ENCODE measurements at places on chromosomes 6 and 20.
A peak's percentile ranks its signal among the peaks of the same experiment; 100 is the strongest.

- no peak for DNase-seq
Observed at GRCh38 chr6:2782356-2782708, 17.1 kb downstream of the WRNIP1 start.

DNA sequence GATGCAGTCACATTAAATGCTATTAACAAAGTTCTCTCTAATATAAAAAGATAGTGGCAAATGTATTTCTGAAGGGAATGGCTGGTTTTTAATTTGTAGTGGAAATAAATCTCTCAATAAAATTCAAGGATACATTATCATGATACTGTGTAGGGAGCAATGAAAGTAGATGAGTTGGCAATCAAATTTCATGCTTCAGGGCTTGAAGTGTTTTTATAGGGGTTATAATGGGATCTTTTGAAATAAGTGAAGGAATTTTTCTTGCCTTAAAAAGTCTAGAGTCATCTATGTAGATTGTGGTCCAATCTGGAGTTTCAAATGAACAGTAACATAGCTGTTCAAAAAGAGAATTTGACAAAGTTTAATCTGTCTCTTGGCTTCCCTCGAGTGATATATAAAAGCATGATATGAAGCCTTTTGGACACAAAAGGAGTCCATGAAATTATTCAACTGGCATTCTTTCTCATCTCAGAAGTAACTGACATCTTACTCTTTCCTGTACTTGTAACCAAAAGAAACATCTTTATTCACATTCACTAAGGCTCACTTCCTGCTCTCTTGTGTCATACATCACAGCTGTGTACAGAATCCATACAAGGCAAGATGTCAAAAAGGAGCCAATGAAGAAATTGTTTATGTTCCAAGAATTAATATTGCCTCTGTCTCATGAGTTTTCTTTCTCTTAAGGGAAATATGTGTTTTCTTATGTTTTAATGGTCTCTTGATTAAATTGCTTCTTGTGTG lies 591.0 kb upstream of the GJE1 start:
- DNase-seq, result no peak

DNA sequence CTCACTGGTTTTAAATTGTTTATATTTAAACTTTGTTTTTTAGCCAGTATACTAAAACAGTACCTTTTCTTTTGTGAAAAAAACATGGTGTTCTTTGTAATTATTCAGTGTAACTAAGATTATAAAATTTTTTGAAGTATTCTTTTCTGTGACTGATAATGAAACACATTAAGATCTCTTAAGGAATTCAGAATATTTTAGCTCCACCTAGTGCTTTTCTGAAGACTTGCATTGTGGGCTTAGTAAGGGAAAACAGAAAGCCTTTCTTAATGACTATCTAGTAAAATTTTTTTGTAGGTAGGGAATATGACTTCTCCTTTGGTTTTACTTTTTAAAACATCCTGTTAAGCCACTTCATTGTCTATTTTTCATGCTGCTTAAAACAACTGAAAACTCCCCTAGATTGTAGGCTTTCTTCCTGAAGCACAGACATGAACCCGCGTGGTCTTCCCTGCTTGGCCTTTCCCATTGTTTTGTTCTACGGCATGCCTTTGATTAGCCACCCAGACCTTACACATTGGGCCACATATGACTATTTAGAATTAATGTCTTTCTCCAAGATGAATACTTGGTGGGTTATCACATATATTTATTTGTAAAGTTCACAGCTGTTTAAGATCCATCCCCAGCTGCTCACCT lies 72.1 kb downstream of the AFDN start:
- DNase-seq, result no peak

GRCh38 chr6:20605061-20605460 lies 70.8 kb downstream of the CDKAL1 start:
- DNase-seq, result no peak

DNA sequence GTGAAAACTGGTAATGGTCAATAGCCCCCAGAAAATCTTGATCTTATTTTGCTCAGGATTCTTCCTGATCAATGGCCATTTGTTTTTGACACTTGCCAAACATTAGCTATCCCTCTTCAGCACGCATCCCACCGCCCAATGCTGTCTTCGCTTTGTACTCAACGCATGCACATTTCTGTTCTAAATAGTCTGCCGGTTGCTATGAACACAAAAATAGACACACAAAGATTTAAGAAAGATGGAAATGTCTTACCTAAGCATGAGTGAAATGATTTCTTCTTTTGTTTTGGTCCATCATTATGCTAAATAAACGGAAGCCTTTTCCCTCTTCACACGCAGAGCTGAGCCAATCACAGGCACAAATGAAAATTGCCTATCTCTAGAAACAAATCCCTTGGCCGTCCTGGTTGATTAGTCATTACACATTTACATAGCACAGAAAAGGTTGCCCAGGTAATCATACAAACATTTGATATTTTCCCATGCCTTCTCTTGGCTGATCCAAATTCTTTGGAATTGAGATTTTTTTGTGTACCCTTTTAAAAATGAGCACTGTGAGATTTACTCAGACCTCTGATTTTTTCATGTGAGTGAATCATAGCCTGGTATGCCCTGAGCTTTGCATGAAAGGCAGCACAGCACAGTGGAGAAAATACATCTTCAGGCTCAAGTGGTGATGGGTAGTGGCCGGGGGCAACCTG lies 70.5 kb upstream of the FAM184A start:
- no peak for DNase-seq

- DNase-seq, result no peak
Observed at GRCh38 chr6:156659822-156660198, 117.4 kb upstream of the ARID1B start.

DNA sequence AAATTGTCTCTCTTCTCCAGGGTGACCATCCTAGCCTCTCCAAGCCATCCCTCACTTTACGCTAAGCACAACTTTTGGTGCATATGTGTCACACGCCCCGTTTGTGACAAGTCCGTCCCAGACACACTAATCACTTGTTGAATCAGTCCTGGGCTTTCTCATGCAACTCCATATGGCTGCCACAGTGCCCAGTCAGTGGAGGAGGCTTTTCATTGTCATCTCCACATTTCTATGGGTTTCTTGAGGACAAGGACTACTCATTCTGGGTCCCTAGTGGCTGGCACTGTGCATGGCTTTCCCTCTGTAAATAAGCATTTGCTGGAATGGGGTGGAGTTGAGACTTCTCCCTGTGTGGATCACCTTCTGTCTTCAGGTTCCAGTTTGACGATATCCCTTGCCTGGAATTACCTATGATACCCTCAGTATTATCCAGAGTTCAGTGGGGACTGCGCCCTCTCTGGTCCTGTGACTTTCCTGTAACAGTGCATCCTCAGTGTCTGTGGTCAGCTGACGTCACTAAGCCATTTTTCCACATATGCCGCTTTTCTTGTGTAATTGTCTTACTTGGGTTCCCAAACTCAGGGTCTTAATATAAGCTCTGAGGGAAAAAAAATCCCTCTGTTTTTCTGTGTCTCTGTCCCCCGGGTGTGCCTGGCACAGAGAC lies 59.8 kb upstream of the MYL9 start:
- no peak for DNase-seq

- no peak for DNase-seq
Observed at GRCh38 chr20:10714236-10714975, 40.6 kb upstream of the JAG1 start.

- no peak for DNase-seq
Observed at GRCh38 chr6:131053546-131054240, 9.4 kb downstream of the EPB41L2 start.

- DNase-seq, result no peak
Observed at GRCh38 chr6:10725716-10726115, 2.8 kb downstream of the TMEM14C start.

DNA sequence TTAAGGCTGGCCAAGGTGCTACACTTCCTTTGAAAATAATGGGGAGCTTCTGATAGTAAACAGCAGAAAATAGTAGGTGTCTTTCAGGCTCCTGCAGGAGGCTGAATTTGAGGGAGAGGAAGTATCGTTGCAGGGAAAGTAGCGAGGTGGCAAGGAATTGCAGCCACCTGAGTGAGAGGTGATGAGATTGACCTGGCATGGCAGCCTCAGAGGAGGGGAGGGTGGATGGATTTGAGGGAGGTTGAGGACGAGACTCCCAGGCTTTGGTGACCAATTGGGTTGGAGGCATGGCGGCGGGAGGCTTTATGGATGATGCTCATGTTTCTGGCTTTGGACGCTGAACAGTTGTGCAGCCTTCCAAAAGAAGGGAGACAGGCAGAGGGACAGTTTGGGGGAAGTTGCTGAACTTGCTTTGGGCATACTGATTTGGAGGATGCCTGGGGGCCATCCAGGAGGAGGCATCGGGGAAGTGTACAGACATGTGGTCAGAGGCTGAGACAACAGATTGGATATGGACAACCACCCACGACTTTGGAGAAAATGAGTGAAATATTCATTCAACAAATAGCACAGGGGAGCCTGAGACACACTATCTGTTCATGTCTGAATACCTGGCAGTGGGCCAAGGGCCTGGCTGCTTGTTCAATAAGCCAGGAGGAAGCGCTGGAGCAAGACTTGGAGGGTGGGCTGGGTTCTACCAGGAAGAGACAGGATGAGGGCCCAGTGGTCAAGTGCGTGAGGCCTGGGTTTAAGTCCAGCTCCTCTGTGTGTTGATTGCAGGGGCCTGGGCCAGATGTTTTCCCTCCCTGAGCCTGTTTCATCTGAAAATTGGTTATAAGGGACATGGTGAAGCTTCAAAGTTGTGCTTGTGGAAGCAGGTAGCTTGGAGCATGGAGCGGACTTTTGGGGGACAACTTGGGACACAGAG lies 113.2 kb downstream of the CEBPB start:
- peak; percentile 72 for DNase-seq

DNA sequence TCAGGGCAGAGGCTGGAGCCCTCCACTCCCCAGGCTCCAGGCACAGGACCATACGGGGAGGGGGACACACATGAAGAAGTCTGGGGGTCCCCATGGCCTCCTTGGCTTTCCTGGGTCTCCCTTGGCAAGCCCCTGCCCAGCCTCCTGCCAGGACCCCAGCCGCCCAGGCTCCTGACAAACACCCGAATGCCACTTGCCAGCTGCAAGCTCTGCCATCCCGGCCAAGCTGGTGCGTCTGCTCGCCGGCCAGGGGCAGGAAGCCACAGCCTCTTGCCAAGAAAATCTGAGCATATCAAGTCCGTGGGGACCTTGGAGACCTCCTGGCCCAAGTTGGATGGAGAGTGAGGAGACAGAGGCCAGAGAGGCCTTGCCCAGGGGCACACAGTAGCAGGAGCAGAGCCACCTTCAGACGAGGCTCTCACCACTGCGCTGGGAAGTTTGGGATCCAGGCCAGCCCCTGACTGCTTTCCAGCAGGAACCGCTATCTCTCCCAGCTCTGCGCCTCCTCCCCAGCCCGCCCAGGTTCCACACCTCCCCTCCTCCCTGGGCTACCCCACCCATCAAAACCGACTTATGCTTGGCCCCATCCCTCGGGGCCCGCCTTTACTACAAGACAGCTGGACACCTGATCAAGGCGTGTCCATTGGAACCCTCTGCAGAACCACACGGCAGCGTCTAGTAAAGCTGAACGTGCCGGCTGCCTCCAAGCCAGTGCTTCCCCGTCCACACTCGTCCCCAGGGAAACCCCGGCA lies 80.2 kb downstream of the GRM4 start:
- no peak for DNase-seq

DNA sequence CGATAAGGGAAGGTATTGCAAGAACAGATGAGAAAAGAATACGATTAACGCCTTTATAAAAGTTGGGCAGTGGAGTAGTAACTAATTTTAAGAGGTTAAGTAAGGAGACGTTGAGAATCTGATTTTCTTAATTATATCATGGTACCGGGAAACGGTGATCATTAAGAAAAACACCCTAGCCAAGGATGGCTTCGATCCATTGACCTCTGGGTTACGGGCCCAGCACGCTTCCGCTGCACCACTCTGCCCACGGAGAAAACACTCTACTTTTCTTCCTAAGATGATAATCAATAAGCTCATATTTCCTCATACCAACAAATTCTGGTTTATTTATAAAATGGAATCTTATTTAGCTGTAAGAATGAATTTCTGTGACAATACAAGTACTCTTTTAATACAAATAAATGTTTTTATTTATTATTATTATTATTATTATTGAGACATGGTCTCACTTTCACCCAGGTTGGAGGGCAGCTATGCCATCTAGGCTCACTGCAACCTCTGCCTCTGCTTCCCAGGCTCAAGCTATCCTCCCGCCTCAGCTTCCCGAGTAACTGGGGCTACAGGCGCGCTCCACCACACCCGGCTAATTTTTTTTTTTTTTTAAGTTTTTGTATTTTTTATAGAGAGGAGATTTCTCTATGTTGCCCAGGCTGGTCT lies 8.3 kb downstream of the POM121L2 start:
- DNase-seq, result no peak

DNA sequence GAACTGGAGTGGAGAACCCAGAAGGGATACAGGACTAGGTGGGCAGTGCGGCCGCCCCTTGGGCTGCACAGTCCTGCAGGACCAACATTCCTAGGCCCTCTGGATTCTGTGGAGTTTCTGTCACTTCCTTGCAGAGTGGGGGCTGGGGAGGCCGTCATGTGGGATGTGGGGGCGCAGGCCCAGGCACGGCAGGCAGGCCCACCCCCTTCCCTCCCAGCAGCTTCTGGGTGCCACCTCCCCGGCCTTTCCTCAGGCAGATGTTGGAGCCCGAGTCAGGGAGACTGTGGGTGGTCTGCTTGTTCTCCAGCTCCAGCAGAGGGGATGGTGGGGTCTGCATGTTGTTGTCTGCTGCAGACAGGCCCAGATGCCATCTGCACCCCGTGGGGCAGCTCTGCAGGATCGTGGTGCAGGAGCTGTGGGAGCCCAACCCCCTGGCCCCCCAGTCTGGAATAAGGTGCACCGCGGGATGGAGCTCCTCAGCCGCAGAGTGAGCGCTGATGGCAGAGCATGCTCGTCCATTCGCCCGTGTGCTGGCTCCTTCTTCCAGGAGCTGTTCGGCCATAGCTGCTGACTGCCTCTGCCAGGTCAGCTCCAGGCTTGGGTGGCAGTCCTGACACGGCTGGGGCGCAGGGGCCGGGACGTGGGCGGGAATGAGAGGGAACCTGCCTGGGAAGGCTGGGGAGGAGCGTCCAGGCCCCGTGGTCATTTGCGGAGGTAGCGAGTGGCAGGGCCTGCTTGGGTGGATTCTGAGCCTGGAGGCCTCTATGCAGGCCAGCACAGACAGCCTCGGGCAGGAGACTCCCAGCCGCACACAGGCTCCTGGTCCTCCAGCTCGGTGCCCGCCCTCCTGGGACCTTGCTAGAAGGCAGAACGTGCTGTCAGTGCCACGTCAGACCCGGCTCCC lies 18.1 kb downstream of the SLC17A9 start:
- no peak for DNase-seq

GRCh38 chr6:55049866-55050265 lies 124.4 kb upstream of the HCRTR2 start:
- DNase-seq, result no peak

DNA sequence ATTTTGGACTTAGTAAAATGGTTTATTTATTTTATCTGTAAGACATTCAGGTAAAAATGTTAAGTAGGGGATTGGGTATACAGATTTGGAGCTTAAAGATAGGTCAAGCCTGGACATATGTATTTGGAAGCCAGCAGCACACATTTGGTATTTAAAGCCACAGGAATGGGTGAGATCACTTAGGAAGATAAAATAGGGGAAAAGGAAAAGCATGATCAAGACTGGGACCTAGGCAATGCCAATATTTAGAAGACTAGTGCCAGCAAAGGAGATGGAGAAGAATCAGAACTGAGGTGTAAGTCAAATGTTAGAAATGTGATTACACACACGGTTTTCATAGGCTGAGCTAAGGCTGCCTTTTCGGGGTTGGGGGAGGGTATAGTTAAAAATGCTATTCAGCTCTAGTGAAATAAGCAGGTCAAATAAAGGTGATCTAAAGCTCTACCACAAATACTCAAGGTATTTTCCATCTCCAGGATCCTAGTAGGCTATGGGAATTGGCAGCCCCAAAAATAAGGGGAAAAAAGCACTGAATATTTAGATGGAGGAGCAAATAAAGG lies 20.6 kb downstream of the SLC2A12 start:
- DNase-seq, result no peak
